ENCODE measurements at places on chromosomes 12 and 14.
A peak's percentile ranks its signal among the peaks of the same experiment; 100 is the strongest.

- DNase-seq = no peak
Observed at GRCh38 chr12:120101617-120102016, 14.9 kb downstream of the RAB35 start.

- no peak for DNase-seq
Observed at GRCh38 chr12:116066381-116067230, 210.9 kb downstream of the MED13L start.

DNA sequence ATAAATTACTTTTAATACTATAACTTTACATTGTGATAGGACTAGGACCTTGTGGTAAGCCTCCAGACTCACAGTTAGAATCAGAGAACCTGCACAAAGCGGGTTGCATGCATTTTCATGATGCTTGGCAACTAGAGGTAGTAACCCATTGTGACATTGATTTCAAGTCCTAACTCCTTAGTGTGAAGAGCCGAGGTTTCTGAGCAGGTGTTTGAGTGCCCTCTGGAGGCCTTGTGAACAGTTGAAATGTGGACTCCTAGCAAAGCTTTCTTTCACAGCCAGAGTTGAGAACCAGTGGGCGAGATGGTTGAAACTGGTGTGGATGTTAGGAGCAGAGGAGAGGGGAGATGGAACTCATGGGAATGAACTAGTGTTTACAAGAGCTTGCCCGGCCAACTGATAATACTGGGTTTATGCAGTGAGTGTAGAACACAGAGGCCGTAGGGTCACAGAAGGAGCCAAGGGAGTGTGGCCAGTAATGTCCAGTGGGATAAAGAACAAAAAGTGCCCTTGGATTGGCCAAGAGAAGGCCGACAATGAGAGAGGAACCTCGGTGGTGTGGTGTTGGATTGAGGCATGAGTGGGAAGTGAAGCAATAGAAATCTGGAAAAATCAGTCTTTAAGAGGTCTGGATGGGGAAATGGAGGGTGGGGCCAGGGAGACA lies 10.9 kb downstream of the ZNF664 start:
- DNase-seq = no peak

GRCh38 chr12:55685671-55686070 lies 22.0 kb downstream of the ITGA7 start:
- no peak for DNase-seq

DNA sequence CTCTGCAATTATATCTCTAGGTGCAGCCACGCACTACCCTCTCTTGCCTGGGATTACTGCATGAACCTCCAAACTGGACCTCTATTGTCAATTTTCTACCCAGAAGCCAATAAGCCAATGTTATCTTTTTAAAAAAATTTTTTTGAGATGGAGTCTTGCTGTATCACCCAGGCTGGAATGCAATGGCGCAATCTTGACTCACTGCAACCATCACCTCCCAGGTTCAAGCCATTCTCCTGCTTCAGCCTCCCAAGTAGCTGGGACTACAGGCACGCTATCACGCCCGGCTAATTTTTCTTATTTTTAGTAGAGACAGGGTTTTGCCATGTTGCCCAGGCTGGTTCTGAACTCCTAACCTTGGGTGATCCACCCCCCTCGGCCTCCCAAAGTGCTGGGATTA lies 11.2 kb upstream of the PXN start:
- peak; percentile 48 for DNase-seq

DNA sequence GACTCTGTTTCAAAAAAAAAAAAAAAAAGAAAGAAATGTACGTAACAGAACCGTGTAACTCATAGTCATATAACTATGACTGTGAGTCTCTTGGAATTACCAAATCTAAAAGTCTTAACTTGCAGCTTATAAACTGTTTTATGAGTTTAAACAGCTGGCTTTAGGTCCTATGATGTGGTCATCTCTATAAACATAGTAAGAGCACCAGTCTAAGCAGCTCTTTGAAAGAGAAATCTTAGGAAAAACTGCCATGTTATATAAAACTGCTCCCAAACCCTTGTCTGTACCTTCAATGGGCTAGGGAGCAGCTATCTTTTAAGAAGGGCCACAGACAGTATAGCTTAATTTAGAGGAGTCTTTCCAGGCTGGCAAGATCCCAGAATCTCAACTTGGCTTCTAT lies 115.5 kb upstream of the AEBP2 start:
- no peak for DNase-seq

GRCh38 chr12:57131896-57132744 lies 3.8 kb downstream of the LRP1 start:
- peak; percentile 85 for DNase-seq

DNA sequence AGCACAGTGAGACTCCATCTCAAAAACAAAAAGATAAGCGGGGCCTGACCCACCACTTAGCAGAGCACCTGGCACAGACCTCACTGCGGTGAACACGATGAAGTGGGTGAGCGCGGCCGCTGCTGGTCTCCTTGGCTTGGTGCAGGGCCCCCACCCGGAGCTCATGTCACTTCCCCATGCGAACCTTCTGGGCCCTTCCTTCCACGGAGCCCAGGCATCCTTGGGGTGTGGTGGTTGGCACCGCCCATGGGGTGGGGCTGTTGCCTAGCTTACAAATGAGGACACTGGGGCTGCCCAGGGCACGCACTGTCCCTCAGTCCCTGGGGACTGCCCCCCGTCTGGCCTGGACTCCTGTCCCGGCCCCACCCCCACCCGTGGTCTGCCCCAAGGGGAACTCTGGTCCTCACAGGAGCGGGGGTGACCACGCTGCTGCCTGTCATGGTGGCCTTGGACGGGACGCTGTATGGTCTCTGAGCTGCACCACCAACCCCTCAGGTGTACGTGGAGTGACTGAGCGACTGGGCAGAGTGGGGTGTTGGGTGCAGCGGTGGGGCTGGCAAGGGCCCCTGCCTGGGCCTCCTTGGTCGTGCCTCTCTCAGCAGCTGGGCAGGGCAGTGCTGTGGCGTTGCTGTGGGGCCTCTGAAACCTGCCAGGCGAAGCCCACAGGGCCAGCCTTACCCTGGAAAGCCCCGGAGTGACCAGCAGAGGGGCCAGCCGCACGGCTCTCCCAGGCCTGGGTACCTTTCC lies 15.3 kb downstream of the FBRSL1 start:
- no peak for DNase-seq

All from osteoblast (primary cell).